A549 treated with Hydrocortisone at 1 μM for 4 hours (cell line): ENCODE measurements at places on chromosomes 12 and 14. TPM values are rescaled to one million over a fixed set of nuclear protein-coding genes. Genes with fewer than 3 reads are reported as not detected.

OTX2 gene
- total RNA-seq, result not detected in 5 replicates

UNC79 gene
- total RNA-seq, result 0.01 to 0.02 TPM (median 0.02 TPM) in 3 of 5 replicates, not detected in the others

LRP1-AS gene
- not detected in 5 replicates for total RNA-seq

ARG2 gene
- 1.5 to 2.0 TPM (median 1.9 TPM) in 5 replicates for total RNA-seq

EFCAB11 gene
- 12.0 to 14.5 TPM (median 12.6 TPM) in 5 replicates for total RNA-seq

TAS2R42 gene
- not detected in 5 replicates for total RNA-seq

CLECL1 gene
- not detected in 5 replicates for total RNA-seq

SMOC1 gene
- 15.9 to 22.4 TPM (median 17.8 TPM) in 5 replicates for total RNA-seq

FRS2 gene
- 8.0 to 14.8 TPM (median 10.5 TPM) in 5 replicates for total RNA-seq

IGFBP6 gene
- 148 to 249 TPM (median 240 TPM) in 5 replicates for total RNA-seq

ASCL1 gene
- 0.03 TPM in 1 of 5 replicates, not detected in the others for total RNA-seq

PMCH gene
- not detected in 5 replicates for total RNA-seq

MUCL1 gene
- total RNA-seq, result not detected in 5 replicates

NPAS3 gene
- not detected in 5 replicates for total RNA-seq

RERG gene
- total RNA-seq, result 0.10 to 0.29 TPM (median 0.22 TPM) in 5 replicates

KRT79 gene
- 0.08 TPM in 1 of 5 replicates, not detected in the others for total RNA-seq

CCDC77 gene
- total RNA-seq, result 9.5 to 12.0 TPM (median 11.0 TPM) in 5 replicates

CLBA1 gene
- total RNA-seq, result 14.5 to 17.8 TPM (median 17.0 TPM) in 5 replicates

NT5DC3 gene
- 21.5 to 32.3 TPM (median 22.5 TPM) in 5 replicates for total RNA-seq

CD4 gene
- total RNA-seq, result not detected in 5 replicates

ACRBP gene
- total RNA-seq, result 0.18 to 0.56 TPM (median 0.33 TPM) in 3 of 5 replicates, not detected in the others

IFI27L2 gene
- total RNA-seq, result 48.8 to 58.4 TPM (median 51.5 TPM) in 5 replicates

CLEC4D gene
- not detected in 5 replicates for total RNA-seq

HOTAIR gene
- 0.13 to 0.48 TPM (median 0.17 TPM) in 5 replicates for total RNA-seq

KRT78 gene
- total RNA-seq, result 0.07 to 0.45 TPM (median 0.25 TPM) in 4 of 5 replicates, not detected in the other

TRHDE gene
- total RNA-seq, result 0.01 to 0.18 TPM (median 0.07 TPM) in 5 replicates

ACOT4 gene
- 1.5 to 2.4 TPM (median 2.2 TPM) in 5 replicates for total RNA-seq

MRPL52 gene
- 98.8 to 218 TPM (median 198 TPM) in 5 replicates for total RNA-seq

ABCC9 gene
- total RNA-seq, result 0.02 to 0.05 TPM in 2 of 5 replicates, not detected in the others

OR11H7 gene
- not detected in 5 replicates for total RNA-seq

TRAF3 gene
- 17.9 to 20.1 TPM (median 19.1 TPM) in 5 replicates for total RNA-seq

GDF3 gene
- not detected in 5 replicates for total RNA-seq
